Fibroblast of skin of back (primary cell): ENCODE measurements at places on chromosomes 1 and 21.
A peak's percentile ranks its signal among the peaks of the same experiment; 100 is the strongest.

DNA sequence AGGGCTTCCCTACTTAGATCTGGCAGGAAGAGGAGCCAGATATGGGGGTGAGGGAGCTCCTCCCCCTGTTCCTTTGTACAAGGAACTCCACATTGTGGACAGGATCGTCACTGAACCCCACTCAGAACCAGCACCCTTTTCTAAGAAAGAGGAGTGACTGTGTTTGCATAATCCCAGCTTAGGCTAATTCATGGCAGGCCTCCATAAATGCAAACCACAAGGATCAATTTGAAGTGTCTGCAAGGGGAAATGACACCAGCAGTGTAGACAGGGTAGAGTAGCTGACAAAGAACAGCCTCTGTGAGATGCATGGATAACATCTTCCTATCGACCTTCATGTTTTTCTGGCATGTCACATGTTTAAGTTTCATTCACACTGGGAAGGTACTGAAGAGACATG, 11.7 kb downstream of the MX1 start:
- no peak for DNase-seq

DNA sequence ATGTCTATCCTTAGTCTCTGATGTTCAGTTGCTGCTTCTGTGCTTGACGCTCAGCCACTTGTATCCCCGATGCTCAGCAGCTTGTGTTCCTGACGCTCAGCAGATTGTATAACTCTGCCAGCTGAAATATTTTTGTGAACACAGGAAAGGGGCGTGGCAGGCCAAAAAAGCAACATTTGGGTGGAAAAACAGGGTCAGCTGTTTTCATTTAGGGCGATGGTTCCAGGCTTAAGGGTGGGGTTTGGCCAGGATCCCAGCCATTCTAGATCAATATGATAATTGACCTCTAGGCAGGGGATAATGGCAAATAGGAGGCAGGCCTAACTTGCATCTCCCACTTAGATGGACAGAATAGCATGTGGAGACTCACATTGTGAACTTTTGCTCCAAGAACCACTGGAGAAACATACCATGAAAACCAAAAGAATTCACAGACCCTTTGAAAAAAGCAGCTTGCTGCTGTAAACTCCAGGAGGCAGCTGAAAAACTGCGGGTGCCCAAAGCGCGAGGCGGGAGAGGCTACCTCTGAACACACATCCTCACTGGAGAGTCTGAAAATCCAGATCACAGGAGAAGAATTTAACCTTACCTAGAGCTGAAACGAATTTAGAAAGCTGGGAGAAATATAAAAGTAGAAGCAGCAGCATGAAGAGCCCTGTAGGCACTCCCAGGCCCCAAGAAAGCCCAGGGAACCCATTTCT, 58.3 kb downstream of the ZNF648 start:
- no peak for DNase-seq

GRCh38 chr1:230230273-230230672, 163.2 kb downstream of the GALNT2 start:
- DNase-seq = no peak

DNA sequence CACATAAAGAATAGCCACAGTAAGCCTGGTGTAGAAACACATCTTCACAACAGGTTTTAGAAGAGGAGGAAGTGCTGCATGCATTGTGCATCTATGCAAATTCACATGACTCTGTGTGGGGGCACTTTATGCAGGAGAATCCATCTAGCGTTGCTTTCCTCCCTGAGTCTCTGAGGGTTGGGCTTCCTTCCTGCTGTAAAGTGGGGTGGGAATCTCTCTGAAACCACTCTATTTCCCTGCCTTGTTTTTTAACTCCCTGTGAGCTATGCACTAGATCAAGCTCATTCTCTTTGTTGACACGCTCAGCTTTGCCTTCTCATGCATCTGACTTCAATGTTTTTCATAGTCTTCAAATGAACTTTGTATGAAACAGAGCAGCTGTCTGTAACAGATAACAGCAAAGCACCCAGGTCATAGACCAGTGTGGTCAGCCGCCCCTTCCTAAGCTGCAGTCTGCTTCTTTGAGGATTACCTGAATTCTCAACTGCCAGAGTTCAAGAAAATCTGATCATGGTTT, 102.7 kb upstream of the DPH5 start:
- no peak for DNase-seq

DNA sequence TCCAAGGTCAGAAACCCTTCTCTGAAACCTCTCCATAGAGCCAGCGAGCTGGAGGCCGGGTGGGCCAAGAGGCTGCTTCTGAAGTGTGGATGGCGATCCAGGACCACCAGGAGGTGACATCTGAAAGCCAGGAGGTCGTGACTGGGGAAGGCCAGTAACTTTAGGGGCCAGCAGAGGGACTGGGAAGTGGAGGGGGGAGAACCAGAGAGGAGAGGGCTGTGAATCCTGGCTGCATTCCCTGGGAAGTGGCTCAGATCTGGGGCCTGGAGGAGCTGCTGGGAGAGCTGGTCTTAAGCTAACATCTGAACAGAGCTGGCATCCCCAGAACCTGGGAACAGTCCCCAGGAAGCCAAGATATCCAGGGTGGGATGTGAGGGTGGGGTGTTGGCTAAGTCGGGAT, 11.3 kb upstream of the EPHA8 start:
- DNase-seq = no peak

GRCh38 chr1:2314273-2314802, 77.0 kb downstream of the MORN1 start:
- peak; percentile 80 for DNase-seq

DNA sequence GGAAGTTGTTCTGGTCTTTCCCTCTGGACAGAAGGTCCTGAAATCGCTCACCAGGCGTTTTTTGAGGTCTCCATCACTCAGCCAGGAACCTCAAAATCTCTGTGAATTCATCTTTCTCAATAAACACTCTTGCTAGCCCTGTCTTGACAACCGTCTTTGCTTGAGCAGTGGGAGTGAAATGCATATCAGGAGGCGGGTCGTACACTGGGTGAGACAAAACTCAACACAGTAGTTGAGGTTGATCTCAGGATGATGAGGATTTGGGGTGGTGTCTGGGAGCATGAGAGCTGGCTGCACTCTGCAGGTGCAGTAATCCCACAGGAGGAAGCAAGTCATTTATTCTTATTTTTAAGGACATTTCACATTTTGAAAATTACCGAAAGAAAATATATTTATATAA, 1.9 kb downstream of the GPR25 start:
- no peak for DNase-seq

DNA sequence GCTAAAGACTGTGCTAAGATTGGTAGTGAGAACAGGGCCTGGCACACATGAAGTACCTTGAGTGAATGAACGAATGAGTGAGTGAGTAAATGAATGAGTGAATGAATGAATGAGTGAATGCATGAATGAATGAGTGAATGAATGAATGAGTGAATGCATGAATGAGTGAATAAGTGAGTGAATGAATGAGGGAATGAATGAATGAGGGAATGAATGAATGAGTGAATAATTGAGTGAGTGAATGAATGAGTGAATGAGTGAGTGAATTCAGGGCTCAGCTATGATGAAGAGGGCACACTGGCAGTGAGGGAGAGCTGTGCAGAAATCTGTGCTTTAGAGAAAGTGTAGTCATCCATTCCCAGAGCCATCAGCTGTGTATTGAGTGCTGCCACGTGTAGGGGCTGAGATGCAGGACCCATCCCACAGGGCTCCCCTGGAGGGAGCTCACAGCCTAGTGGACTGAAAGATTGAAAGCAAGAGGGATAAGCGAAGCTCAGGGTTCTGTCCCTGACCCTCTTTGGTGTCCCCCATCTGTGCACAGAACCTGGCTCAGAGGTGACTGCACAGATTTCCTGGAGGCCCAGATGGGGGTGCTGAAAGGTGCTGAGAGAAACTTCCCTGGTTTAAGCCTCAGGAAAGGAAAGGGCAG, 217.9 kb upstream of the VAMP3 start:
- DNase-seq = no peak

GRCh38 chr1:65694126-65694525, 98.6 kb upstream of the PDE4B start:
- no peak for DNase-seq

DNA sequence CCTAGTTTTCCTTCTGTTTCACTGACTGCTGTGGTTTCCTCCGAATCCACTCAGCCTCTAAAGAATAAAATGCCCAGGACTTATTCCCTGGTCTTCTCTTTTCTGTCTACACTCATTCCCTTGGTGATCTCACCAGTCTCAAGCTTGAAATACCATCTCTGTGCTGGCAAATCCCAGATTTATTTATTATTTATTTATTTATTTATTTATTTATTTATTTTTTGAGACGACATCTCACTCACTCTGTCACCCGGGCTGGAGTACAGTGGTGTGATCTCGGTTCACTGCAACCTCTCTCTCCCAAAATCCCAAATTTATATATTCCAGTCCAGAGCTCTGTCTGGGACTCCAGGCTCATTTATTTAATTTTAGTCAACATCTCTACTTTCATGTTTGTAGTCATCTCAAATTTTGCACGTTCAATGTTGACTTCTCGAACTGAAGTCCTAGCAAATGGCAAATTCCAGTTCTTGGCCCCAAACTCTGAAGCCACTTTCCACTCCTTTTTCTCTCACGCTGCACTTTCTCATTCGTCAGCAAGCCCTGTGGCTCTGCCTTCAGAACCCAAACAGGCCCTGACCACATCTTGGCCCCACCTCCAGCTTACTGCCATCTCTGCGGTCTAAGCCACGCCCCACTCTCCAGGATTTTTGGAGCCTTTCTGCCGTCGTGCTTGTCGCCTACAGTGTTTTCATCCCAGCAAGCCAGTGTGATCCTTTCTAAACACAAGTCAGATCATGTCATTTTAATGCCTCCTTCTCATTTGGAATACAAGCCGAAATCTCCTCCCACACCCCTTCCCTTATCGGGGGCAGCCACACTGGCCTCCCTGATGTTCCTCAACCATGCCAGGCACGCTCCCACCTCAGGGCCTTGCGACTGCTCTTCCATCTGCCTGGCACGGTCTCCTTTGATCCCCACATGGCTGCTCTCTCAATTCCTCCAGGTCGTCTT, 14.2 kb upstream of the TENT5B start:
- DNase-seq = peak; percentile 83

- peak; percentile 68 for DNase-seq
Measured at GRCh38 chr1:185939142-185939541, 205.0 kb downstream of the HMCN1 start.

GRCh38 chr1:153100245-153100644, 5.9 kb upstream of the SPRR2E start:
- peak; percentile 14 for DNase-seq

GRCh38 chr1:49098866-49099265, 322.2 kb upstream of the BEND5 start:
- DNase-seq = no peak
